ENCODE measurements at places on chromosomes 7 and 10.

DNA sequence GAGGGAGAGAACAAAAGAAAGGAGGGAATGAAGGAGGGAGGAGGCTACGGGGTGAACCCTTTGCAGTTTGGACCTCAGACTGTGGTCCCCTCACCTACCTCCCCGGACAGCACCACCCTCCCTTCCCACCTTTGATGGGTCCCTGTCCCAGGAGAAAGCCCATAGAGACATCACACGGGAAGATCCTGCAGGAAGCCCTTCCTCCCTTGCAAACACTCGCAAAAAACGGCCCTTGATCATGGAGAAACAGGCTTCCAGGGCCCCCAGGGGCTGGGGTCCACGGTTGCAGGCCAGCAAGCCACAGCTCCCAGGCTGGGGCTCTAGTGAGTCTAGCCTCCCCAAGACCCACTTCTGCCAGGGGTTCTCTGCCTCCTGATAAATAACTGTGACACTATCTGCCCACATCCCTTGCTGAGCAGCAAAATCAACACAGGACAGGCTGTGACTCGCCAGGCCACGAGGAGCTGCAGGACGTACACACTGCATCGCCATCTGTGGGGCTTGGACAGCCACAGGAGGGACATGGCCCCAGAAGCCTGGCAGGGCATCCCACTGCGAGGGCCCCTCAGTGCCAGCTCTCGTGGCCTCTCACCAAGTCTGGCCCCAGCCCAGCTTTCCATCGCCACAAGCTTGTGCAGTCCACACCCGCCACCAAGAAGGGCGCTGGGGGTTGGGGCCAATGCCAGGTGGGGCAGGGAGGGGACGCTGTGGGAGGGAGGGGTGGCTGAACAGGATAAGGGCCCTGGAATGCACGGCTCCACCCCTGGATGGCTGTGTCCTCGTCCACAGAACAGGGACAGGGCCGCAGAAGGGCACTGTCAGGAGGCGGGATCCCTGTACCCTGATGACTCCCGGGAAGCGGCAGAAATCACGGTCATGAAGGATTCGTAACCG is 34.2 kb downstream of the PDGFA start:
- H3K27ac ChIP-seq = no peak overlapping the region
- no peaks in the 10 kb centered on the region for H3K4me1 ChIP-seq

DNA sequence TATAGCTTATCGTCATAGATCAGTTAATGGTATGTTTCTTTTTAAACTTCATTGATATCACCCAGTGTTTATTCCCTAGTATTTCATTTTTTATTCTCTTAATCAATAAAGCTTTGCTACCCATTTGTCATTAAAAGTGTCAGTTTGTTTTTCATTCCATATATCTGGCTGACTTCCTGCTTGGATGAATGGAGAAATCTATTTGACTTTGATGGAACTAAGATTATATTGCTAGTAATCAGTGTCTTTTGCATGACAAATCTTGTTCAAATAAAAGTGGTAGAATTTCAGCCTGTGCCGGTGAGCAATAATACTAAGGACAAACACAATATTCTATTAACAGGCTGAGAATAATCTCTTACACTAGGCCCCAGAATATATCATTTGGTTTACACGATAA is 203.3 kb downstream of the SEC23IP start:
- no peaks in the 10 kb centered on the region for H3K4me1 ChIP-seq
- no peak overlapping the region for H3K4me3 ChIP-seq
- DNase-seq = no peak
- no peaks in the 10 kb centered on the region for H3K36me3 ChIP-seq

DNA sequence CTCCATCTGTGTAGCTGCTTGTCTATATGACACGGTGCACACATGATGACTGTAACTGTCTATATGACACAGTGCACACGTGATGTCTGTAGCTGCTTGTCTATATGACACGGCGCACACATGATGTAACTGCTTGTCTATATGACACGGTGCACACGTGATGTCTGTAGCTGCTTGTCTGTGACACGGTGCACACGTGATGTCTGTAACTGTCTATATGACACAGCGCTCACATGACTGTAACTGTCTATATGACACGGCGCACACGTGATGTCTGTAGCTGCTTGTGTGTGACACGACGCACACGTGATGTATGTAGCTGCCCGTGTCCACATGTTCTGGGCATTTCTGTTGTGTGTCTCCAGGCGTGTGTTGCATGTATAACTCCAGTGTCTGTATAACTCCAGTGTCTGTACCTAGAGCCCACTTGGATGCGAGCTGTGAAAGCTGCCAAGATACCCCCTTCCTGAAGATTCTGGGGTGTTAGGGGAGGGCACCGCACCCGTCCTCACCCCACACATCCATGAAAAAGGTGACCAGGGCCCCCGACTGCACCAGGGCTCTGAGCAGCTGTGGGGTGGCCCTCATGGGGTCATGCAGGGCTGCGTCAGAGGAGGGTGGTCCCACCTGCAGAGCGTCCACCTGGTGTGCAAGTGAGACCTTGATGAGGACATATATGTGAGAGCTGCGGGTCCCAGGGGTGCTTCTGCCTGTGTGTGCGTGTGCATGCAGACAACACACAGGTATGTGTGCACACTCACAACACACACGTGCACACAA is 137.9 kb downstream of the ELFN1 start:
- no peaks in the 10 kb centered on the region for H3K36me3 ChIP-seq
- peaks cover 23% of the 10 kb centered on the region for H3K27me3 ChIP-seq
- no peak overlapping the region for H3K4me3 ChIP-seq
- no peaks in the 10 kb centered on the region for H3K4me1 ChIP-seq
- H3K27ac ChIP-seq = no peak overlapping the region
- no peak for DNase-seq

DNA sequence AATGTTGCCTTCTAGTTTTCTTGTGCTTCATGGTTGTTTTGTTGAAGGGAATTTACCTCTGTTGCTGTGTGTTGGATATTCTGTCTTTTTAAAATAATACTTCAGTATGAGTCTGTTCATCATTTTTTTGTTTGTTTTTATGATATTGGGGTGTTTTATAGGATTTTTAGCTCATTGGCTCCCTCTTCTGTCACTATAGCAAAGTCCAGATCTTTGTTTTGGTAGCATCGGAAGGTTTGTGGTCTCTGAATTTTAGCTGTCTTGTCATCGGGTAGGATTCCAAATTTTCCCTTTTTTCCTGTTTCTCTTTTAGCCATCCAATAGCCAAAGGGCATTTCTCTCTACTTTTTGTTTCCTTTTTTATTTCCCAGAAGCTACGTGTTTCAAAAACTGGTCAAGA is 91.4 kb downstream of the EXOC4 start:
- H3K27ac ChIP-seq = no peak overlapping the region
- no peaks in the 10 kb centered on the region for H3K4me1 ChIP-seq
- H3K36me3 ChIP-seq = no peaks in the 10 kb centered on the region
- no peak for DNase-seq
- no peak overlapping the region for H3K4me3 ChIP-seq

GRCh38 chr7:104857458-104858425 is 156.3 kb upstream of the KMT2E start:
- H3K36me3 ChIP-seq = no peaks in the 10 kb centered on the region
- H3K27me3 ChIP-seq = peaks cover 10% of the 10 kb centered on the region
- no peak overlapping the region for H3K4me3 ChIP-seq
- H3K27ac ChIP-seq = no peak overlapping the region
- no peak for DNase-seq

- no peak overlapping the region for H3K4me3 ChIP-seq
- peaks cover 5% of the 10 kb centered on the region for H3K27me3 ChIP-seq
- H3K36me3 ChIP-seq = no peaks in the 10 kb centered on the region
Observed at GRCh38 chr10:106576534-106576933, 588.0 kb downstream of the SORCS1 start.

DNA sequence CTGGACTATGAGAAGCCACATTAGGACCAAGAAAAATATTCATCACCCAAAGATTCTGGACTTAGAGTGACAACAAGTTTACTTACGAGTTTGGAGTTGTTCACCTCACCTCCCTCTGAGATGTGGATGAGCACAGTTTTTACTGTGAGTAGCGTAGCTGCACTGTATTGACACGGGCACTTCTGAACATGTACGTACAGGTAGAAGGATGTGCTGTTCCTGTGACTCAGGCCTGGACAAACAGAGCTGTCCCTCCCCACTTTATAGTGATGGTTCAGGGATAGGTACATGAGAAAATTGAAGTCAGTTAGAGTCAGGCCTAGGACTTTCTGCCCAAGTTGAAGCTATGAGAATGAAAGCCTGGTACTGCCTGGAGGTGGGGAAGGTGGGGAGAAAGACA is 80.9 kb upstream of the DYNC1I1 start:
- H3K4me1 ChIP-seq = no peaks in the 10 kb centered on the region
- no peaks in the 10 kb centered on the region for H3K36me3 ChIP-seq
- H3K4me3 ChIP-seq = no peak overlapping the region
- no peak for DNase-seq
- no peak overlapping the region for H3K27ac ChIP-seq

DNA sequence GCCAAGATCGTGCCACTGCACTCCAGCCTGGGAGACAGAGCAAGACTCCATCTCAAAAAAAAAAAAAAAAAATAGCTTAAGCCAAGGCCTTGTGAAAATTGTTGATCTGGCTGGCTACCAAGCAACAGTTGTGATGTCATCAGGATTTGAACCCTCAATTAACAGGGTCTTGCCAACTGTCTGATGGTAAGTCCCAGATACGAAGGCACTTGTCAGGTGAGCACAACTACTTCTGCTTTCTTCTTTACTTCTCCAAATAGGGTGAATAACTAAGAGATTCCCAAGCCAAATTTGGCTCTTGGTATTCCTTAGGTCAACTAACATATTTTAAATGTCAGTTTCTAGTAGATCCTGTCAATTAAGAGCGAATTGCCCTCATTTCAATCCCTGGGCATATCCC is 47.4 kb downstream of the ANKRD61 start:
- H3K27ac ChIP-seq = no peak overlapping the region
- H3K4me3 ChIP-seq = no peak overlapping the region
- no peaks in the 10 kb centered on the region for H3K27me3 ChIP-seq
- H3K36me3 ChIP-seq = no peaks in the 10 kb centered on the region
- no peak for DNase-seq

GRCh38 chr7:40903872-40904271 is 769.1 kb downstream of the SUGCT start:
- H3K27ac ChIP-seq = no peak overlapping the region
- DNase-seq = no peak
- no peaks in the 10 kb centered on the region for H3K36me3 ChIP-seq
- H3K27me3 ChIP-seq = no peaks in the 10 kb centered on the region
- no peaks in the 10 kb centered on the region for H3K4me1 ChIP-seq

DNA sequence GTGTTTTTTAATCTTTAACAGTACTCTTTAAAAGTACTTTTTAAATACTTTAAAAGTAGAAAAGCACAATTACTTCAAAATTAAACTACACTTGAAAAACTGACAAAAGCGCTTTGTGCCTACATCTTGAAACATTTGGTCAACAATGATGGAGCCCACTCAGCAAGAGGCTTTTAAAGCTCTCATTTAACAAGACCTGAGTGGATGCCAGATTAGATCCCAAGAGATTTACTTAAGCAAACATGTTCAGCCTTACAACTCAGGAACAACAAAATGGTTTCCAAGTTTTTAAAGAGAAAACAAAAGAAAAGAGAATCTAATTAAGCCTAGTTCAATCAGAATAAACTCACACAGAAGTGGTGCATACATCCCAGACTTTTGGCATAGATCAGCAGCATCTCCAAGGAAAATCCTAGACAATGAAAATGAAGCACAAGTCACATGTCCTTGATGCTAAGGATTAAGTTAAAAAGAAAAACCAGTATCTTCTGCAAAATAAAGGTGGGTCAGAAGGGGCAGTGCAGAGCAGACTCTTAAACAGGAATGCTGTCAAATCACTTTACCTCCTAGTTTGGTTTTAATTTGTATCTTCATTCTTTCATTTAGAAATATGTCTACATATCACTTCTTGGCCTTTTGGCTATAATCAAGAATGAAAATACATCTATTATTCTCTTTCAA is 26.2 kb downstream of the HIBADH start:
- H3K4me1 ChIP-seq = no peaks in the 10 kb centered on the region
- H3K27me3 ChIP-seq = no peaks in the 10 kb centered on the region
- H3K4me3 ChIP-seq = no peak overlapping the region
- no peak overlapping the region for H3K27ac ChIP-seq
- DNase-seq = no peak

DNA sequence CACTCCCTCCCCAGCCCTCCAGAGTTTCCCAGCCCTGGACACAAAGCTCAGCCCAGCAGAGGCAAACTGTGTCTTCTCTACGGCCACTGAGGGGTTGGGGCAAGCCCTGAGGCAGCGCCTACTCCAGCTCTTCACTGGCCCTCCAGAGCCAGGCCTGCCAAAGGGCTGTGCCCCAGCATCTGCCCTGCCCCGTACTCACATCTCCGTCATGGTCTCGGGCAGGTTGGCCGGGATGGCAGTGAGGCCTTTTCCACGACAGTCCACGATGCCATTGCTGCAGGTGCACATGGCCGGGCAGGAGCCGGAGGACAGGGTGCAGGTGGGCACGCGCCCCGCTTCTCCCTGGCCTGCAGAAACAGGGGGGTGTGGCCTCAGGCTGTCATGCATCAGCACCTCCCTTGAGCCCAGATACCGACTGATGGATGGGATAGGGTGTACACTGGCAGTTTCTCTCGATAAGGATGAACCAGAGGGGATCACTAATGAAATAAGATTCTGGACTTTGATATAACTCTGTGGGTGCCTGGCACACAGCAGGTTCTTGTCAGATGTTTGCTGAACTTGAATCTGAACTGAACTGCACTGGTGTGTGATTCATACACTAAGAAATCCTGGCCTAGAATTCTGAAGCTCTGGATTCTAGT is 125.2 kb downstream of the SLIT1 start:
- no peaks in the 10 kb centered on the region for H3K36me3 ChIP-seq
- H3K4me3 ChIP-seq = no peak overlapping the region
- DNase-seq = no peak
- no peaks in the 10 kb centered on the region for H3K27me3 ChIP-seq

GRCh38 chr7:23294549-23295400 is 4.4 kb upstream of the MALSU1 start:
- no peaks in the 10 kb centered on the region for H3K27me3 ChIP-seq
- no peak overlapping the region for H3K27ac ChIP-seq
- no peak overlapping the region for H3K4me3 ChIP-seq
- H3K36me3 ChIP-seq = no peaks in the 10 kb centered on the region

DNA sequence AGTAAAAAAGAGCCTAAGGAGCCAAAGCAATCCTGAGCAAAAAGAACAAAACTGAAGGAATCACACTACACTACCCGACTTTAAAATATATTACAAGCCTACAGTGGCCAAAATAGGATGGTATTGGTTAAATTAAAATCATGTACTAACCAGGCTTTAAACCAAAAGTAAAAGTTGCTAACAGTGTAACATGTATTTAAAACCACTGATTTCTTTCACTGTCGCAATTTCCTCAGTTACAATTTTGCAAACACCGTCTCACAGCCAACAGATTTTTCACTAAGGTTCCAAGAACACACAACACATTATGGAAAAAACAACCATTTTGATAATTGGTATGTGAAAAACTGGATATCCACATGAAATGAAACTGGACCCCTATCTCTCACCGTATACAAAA is 74.0 kb downstream of the JMJD1C start:
- DNase-seq = no peak
- H3K27me3 ChIP-seq = no peaks in the 10 kb centered on the region
- no peak overlapping the region for H3K4me3 ChIP-seq
- H3K4me1 ChIP-seq = peaks cover 2% of the 10 kb centered on the region
